ENCODE measurements at places on chromosomes 7 and 10.

DNA sequence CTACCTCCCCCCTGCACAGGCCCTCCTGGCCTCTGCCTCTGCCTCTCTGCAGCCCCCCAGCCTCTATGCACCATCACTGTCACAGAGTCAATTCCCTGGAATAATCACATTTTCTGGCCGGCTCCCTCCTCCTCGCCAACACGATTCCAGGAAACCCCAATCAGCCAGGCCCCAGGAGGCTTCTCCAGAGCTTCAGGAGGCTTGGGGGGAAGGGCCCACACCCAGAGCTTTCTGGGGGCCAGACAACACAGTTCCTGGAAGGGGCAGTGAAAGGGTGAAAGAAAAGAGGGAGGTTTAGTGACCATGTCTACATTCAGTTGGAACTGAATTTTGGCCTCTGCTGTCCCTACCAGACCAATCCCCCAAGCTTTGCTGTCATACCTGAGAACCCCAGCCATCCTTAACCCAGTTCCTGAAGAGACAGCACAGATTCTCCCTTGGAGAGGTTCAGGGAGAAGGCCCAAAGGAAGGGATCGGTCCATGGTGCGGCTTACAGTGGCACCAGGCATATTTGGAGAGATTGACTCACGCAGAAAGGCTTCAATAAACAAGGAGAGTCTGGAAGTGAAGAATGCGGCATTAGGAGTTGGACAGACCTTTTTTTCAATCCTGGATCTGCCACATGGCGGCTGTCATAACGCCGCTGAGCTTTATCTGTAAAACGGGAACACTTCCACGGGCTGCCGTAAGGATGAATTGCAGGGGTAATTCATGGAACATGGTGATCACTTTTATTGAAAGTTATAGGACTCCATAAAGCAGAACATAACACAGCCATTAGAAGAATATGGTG lies 89.0 kb downstream of the NEURL1 start:
- DNase-seq = no peak

DNA sequence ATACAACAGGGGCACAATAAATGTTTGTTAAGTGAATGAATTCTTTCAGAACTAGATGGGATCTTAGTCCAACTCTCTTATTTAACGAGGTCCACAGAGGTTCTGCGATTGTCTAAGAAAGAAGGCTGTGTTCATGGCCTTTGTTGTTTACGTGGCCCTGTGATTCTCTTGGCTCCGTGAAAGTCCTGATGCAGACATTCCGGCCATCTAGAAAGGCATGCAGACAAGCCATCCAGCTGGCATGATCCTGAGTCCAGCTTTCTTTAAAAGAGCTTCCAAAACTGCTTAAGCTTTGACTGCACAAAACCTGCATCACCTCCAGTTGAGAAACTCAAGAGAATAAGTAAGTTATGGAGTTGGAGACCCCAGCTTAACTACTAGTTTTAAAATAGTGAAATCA lies 26.0 kb downstream of the EGFR start:
- no peak for DNase-seq

- DNase-seq = no peak
These were observed 29.3 kb downstream of the CRCP start for GRCh38 chr7:66143876-66144332.

- no peak for DNase-seq
These were observed 58.3 kb upstream of the PPP1R3C start for GRCh38 chr10:91690996-91691676.

- no peak for DNase-seq
These were observed 43.8 kb upstream of the SEMA3D start for GRCh38 chr7:85230623-85231022.

GRCh38 chr7:27961255-27961654 lies 219.3 kb downstream of the JAZF1 start:
- DNase-seq = no peak

GRCh38 chr10:31146491-31147209 lies 115.0 kb upstream of the ZNF438 start:
- DNase-seq = no peak

DNA sequence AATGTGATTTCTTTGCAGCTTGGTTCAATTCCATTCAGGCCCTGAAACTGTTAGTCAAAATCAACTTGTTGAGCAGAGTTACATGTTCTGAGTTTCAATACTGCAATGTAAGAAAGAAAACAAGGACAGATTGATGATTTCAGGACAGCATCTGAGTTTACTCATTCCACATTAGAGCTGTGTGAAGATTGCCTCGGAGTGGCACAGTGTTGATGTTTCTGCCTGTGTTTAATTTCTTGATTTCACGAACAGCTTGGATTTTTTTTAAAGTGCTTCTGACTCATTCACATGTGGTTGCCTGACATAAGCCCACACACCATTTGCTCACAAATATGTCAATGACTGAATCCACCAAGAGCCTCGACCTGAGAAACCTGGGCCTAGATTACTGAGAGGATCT lies 101.2 kb upstream of the PARD3 start:
- DNase-seq = no peak

DNA sequence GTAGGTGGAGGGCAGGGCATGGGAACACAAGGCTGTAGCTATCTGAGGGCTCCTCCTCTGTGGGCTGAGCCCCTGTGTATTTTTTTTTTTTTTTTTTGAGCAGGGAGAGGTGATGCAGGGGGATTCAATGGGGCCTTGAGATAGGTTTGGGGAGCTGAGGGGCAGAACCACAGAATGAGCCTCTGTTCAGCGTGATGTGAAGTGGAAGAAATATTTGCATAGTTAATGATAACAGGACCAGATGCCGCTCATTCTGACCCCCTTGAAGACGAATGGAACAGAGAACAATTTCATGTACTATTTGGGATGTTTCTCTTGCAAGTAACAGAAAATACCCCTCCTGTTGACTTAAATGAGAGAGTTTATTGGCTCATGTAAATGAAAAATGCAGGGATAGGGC lies 69.7 kb upstream of the EMX2 start:
- DNase-seq = no peak

DNA sequence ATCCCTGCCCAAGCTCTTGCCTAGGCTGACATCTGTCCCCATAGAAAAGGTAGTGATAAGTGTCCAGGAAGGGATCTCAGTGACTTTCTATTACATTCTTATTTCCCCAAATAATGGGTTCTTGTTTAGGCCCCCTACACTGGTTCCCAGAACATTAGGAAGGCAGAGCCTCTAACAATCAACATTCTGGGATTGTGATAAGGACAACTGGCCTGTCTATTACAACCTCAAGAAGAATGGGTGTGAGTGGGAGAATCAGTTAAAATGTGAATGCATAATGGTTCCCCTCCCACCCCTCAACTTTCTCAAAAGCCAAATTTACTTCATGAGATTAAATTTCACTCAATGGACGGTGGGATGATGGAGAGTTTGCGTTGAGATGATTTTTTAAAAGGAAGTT lies 6.4 kb upstream of the ANKRD1 start:
- no peak for DNase-seq

DNA sequence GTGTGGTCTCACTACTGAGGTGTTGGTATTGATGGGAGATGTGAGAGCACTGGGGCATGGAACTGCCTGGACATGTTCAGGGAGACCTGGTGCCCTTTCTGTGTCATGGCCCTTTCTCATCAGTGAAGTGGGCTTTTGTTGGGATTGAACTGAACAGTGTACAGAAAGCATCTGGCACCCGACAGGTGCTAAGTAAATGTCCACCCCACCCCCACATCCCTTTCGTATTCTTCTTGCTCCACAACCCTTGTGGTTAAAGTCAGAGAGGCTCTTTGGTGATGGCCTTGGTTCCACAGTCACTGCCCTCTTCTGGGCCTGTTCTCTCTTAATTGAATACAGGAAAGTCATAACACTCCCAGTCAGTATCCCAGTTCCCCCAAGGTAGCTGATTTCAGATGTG lies 5.4 kb downstream of the NOM1 start:
- DNase-seq = no peak

DNA sequence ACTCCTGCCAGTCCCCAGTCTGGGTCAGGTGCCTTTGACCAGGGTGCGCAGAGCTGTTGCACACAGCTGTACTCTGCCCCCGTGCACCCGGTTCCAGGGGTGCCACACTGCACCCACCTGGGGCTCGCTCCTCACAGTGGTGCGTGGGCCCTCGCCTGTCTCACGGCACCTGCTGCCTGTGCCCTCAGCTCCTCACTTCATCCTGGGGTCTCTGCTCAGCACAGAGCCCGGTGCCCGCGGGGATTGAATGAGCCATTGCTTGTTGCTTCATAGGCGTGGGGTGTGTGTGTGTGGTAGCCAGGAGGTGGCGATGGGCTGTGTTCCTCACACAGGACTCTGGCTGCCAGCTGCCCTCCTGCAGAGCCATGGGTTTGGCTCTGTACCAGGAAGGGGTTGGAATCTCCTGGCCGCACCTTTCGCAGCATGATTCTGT lies 18.5 kb downstream of the EIF3B start:
- no peak for DNase-seq

DNA sequence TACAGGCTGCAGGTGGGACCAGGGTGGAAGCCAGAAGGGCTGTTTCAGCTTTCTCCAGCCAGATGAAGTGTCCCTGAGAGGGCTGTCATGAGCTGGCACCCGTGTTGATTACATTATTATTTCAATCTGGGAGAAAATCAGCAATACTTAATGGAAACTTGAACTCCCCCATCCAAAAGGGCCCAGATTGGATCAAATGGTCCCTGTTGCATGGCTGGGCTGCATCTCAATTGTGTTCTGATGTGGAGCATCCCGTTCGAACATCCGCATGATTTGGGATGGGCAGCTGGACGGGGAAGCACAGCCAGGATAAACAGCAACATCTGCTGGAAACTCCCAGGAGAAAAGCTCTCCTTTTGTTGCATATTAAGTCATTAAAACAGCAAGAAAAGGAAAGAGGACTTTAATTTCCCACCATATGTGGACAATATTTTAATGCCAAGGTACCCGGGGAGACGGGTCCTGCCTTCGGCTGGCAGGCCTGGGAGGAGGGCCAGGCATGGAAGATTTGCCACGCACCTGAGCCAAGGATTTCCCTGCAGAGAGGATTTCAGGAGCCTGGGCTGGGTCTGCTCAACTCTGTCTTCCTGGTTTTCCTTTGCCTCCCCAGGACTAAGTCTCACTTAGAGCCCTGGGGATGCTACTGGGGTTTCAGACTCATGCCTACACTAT lies 52.4 kb downstream of the NPTX2 start:
- DNase-seq = no peak

DNA sequence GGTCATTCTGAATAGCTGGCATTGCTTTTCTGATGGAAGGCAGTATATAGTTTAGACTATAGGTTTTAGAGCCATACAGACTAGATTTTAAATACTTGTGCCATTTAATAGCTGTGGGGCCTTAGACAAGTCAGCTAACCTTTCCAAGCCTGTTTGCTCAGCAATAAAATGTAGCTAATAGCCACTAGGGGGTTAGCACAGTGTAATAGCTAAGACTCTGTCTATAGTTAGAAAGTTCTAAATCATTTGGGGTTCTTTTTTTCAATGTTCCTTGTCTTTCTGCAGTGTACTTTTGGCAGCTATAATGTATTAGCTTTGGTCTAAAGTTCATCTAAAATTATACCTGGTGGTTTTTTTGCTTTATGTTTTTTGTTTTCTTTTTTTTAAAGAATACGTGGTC lies 7.5 kb upstream of the KIFBP start:
- DNase-seq = no peak

DNA sequence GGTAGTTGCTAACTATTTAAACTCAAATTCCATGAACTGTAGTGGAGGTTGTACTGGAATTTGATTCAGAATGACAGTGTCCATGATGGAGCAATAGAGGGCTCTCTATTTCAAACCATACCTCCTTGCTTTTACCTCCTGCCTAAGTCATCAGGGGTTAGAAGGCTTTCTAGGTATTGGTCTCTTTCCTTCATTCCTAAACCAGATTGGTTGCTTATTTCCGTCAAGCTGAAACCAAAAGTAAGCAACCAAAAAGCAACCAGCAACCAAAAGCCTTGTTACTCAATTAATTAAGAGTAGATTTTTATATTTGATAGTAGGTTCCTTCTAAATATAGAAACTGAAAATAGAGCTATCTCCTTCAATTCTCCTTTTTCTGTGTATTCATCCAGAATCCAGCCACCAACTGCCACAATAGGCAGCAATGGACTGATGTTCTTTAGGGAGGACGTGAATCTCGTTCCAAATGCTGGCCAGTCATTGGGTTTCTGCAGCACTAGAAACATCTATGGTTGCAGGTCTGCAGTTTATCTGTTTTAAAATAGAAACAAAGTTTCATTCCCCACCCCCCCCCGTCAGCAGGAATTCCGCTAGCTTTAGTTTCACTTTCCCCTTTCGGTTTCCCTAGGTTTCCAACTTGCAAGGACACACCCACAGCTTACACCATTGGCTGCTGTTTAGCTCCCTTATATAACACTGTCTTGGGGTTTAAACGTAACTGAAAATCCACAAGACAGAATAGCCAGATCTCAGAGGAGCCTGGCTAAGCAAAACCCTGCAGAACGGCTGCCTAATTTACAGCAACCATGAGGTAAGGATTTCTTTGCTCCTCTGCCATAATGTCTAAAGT lies at the start of gene IFIT1:
TSS of gene IFIT1 (plus strand) at position 717 of the 850 bp plus-strand sequence. CDS start at position 807, 90 bp downstream.
- no peak for DNase-seq

DNA sequence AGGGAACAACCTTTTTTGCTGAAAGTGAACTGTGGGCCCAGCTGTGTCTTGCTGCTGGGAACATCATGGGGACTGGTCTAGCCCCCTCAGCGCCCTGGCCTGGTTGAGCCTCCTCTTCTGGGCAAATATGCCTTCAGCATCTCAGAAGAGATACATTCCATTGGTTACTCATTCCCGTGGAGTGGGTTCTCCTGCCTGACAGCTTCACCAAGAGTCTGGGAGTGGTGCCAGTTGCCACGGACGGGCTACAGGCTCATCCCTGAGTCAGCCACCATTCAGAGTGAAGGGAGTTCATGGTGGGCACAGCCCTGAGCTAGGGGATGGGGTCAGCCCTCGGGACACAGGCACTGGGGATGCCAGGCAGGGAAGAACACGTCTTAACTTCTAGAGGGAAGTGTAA lies 81.9 kb downstream of the RAMP3 start:
- DNase-seq = no peak

GRCh38 chr7:79436378-79436777 lies 17.1 kb downstream of the MAGI2 start:
- no peak for DNase-seq

DNA sequence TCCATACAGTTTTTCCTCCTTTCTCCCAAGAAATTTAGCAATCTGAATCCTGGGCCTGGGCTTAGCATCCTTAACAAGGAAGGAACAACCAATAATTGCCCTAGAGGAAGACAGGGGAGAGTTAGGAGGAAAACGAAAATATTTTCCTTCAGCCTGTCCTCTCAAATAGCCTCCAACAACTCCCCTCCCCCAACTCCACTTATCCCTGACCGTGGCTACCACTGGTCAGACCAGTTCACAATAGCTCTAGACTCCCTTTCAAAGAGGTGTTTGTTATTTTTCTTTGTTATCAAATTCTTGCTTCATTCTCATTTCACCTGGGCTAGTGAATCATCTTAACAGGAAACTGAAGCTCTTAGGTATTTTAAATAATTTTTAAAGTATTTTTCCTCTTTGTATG lies 114.1 kb downstream of the CPED1 start:
- DNase-seq = no peak

- DNase-seq = no peak
These were observed 56.0 kb downstream of the TACR2 start for GRCh38 chr10:69360485-69361302.

DNA sequence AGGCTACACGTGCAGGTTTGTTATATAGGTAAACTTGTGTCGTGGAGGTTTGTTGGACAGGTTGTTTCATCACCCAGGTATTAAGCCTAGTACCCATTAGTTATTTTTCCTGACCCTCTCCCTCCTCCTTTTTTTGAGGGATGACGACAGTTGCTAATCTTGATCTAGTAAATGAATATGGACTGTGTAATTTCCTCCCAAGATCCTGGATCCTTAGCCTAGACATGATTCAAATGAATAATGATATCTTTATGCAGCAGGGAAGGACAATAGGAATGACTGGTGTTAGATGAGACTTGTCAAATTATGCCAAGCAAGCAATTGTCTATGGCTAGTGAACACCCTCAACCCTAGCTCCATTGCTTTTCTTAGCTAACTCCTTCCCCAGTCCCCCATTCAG lies 156.2 kb downstream of the PLPP4 start:
- DNase-seq = no peak
